ENCODE measurements at places on chromosomes 7 and 10. TPM values are rescaled to one million over a fixed set of nuclear protein-coding genes. Genes with fewer than 3 reads are reported as not detected.

- no peak for DNase-seq
- H3K36me3 ChIP-seq, result no peaks in the 10 kb centered on the region
- no peaks in the 10 kb centered on the region for H3K4me1 ChIP-seq
- H3K27ac ChIP-seq, result no peak overlapping the region
- H3K4me3 ChIP-seq, result no peak overlapping the region
Observed at GRCh38 chr10:23422003-23422411, 16.9 kb upstream of the OTUD1 start.

- no peaks in the 10 kb centered on the region for H3K36me3 ChIP-seq
- no peak for DNase-seq
- no peaks in the 10 kb centered on the region for H3K27me3 ChIP-seq
- no peak overlapping the region for H3K27ac ChIP-seq
Observed at GRCh38 chr7:41955451-41955850, 252.6 kb upstream of the INHBA start.

- no peaks in the 10 kb centered on the region for H3K36me3 ChIP-seq
- H3K27ac ChIP-seq, result peak overlapping the region; percentile 81
- peak; percentile 23 for DNase-seq
- H3K27me3 ChIP-seq, result no peaks in the 10 kb centered on the region
- peaks cover 40% of the 10 kb centered on the region for H3K4me1 ChIP-seq
- H3K4me3 ChIP-seq, result peak overlapping the region; percentile 17
Observed at GRCh38 chr10:7471720-7472367, 61.0 kb upstream of the SFMBT2 start.

DNA sequence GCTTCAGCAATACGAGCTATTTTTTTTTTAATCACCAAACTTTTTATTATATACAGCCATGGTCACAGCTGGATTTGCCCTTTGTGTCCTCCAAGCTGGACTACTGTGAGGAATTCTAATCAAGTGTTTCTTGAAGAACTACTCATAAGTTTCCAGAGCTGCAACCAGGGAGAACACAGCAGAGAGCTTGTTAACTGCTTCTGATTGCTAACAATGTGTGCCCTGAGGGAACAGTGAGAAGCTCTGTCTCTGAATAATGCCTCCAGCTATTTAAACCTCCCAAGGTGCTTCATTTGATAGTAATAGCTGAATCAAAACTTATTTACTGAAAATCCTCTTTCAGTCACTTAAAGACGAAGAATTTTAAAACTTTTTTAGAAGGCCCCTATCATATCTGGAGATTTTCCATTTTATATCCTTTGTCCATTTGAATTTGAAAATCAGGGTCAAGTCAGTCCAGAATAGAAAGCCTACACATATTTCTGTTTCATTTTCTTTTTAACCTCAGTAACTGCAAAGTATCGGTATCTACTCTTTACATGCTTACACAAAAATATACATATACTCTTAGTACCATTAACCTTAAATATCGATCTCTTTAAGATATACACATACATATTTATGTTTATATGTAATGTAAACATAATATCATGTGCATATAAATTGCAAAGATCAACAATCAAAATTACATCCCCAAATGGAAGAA is 1024.2 kb downstream of the GRM8 start:
- no peak overlapping the region for H3K27ac ChIP-seq
- no peak overlapping the region for H3K4me3 ChIP-seq
- no peaks in the 10 kb centered on the region for H3K36me3 ChIP-seq
- DNase-seq, result no peak
- no peaks in the 10 kb centered on the region for H3K27me3 ChIP-seq
- H3K4me1 ChIP-seq, result no peaks in the 10 kb centered on the region

- no peak overlapping the region for H3K27ac ChIP-seq
- H3K4me1 ChIP-seq, result no peaks in the 10 kb centered on the region
- no peaks in the 10 kb centered on the region for H3K27me3 ChIP-seq
- no peak overlapping the region for H3K4me3 ChIP-seq
- DNase-seq, result no peak
Observed at GRCh38 chr7:33554576-33554975, 350.8 kb upstream of the BMPER start.

- H3K4me3 ChIP-seq, result no peak overlapping the region
- no peaks in the 10 kb centered on the region for H3K4me1 ChIP-seq
- H3K27ac ChIP-seq, result no peak overlapping the region
- no peaks in the 10 kb centered on the region for H3K36me3 ChIP-seq
Observed at GRCh38 chr7:3916146-3916545, 615.1 kb downstream of the SDK1 start.

PPP1R17 gene
- total RNA-seq, result 0.14 TPM

VDAC2 gene
- total RNA-seq, result 78.3 TPM

GPC2 gene
- 11.2 TPM for total RNA-seq

C7orf57 gene
- total RNA-seq, result 0.05 TPM
